ENCODE measurements at places on chromosomes 6 and 20.

- DNase-seq: no peak
Observed at GRCh38 chr6:33595001-33595846, 15.1 kb upstream of the BAK1 start.

- DNase-seq: peak; percentile 62
Observed at GRCh38 chr6:36033935-36034334, 6.3 kb downstream of the MAPK14 start.

GRCh38 chr6:117555882-117556498 is 46.3 kb downstream of the GOPC start:
- DNase-seq: peak; percentile 69

DNA sequence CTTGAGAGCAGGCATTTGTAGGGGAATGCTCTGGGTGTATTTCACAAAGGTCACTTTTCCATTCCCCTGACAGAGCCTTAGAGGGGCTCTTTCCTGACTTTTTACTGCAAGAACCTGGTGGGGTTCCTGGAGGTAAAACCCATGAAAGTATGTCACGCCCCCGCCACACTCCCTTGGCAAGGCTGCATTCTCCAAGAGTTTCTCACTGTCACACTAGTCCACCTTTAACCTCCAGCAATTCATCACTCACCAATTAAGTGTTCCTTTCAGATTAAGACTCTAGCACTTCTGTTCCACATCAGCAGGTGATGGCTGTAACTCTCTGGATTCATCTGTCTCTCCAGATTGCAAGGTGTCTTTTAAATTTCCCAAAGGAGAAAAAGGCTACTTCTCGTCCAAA is 32.7 kb upstream of the NKX2-4 start:
- DNase-seq: no peak

- no peak for DNase-seq
Observed at GRCh38 chr6:150196942-150197745, 54.3 kb downstream of the PPP1R14C start.

- DNase-seq: peak; percentile 67
Observed at GRCh38 chr6:109595998-109596397, 95.0 kb downstream of the AK9 start.

DNA sequence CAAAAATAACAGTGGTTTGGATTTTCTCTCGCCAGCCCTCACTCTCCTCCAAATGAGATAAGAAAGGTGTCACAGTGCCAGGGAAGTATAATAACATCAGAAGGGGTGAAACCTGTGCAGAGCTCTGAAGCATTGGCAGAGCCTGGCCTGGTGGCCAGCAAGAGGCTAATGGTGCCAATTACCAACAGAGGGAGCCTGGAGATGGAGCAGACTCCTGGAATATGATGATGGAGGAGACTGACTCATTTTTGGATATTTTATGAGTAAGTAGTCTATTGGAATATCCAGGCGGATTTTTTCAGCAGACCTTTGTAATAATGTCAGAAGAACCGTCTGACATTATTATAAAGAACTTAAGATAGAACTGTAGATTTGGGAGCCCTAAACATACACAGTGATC is 442.6 kb upstream of the MARCKS start:
- DNase-seq: peak; percentile 15

GRCh38 chr6:137661601-137662000 is 167.4 kb upstream of the OLIG3 start:
- peak; percentile 57 for DNase-seq

- DNase-seq: no peak
Observed at GRCh38 chr6:100152201-100152600, 158.2 kb upstream of the MCHR2 start.

DNA sequence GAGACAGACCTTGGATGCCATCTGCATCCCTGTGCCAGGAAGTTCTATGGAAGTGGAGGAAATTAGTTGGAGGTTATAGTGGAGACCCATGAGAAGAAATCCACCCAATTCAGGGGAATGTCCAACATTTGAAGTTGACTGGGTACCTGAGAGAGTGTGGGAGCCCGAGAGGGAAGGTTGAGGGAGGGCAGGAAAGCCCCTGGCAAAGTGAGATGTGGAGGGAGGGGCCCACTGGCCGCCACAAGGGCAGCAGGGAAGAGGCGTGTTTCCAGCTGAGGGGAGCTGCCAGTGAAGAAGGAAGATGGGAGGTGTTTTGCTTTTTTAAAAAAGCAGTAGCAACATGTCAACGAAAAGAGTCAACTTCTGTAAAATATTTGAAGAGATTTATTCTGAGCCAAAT is 16.3 kb upstream of the SERPINB9 start:
- no peak for DNase-seq

DNA sequence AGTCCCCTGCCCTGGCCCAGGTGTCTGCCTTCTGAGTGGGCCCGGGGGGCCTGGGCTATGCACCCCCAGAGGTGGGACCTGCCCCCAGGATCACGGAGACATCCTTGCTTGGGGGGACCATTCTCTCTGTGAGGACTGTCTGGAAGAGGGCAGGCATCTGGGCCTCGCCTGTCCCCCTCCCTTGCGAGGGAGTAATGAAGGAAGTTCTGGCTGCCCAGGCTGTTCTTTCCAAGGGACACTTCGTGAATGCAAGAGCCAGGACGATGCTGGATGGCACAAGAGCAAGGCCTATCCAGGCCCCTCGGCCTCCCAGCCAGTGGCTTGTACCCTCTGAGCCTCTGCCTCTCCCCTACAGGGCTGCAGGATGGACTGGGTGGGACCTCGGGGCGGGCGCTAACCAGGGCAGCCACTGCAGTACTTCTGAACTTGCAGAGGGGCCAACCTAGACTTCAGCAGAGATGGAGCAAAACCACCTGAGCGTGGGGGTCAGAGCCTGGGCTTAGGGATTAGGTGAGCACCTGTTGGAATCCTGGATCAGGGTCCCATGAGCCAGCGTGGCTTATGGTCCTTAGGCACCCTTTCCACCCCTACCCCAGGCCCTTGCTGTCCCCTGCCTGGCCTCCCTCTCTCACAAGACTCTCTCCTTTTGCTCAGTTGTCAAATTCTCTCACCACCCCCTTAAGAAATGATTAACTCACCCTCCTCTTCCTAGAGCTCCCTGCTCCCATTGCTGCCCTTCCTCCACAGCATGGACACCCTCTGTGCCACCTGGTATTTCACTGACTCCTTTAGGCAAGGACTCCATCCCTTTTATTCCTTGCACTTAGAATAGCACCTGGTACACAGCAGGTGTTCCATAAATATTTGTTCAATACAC is 53.2 kb downstream of the CTCFL start:
- no peak for DNase-seq

- DNase-seq: no peak
Observed at GRCh38 chr6:110646419-110646698, 168.9 kb downstream of the CDK19 start.

DNA sequence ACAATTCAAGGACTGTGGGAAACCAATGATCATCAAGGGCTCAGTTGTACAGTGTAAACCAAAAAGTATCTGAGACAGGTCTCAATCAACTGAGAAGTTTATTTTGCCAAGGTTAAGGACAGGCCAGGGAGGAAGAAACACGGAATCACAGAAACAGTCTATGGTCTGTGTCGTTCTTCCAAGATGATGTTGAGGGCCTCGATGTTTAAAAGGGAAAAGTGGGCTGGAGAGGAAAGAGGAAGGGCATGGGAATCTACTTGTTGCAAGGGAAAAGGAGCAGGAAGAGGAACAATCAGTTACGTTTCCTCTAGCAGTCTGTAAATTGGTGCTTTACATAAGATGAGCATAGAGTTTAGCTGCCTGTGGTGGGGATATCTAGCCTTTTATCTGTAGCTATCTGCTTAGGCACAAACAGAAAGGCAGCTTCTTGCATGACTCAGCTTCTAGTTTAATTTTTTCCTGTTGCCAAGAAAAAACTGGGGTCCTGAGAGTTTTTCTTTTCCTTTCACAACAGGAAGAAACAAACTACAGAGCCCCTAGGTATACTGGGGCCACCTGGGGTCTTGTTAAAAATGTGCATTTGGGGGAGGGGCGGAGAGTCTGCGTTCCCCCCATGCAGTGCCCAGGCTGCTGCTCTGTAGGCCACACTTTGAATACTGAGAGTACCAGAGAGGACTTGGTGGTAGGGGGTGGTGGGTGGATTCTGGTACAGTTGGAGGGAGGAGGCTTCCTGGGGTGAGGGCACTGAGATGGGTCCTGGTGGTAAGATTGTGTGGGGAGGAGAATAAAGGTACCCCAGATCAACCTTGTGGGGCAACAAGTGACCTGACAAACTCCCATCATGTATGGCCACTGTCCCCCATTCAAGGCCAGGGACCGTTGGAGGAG is 35.3 kb upstream of the EZR start:
- peak; percentile 90 for DNase-seq

GRCh38 chr6:2881423-2881822 is 21.7 kb downstream of the SERPINB9 start:
- no peak for DNase-seq

- no peak for DNase-seq
Observed at GRCh38 chr6:25137916-25138232, 141.3 kb upstream of the CARMIL1 start.

DNA sequence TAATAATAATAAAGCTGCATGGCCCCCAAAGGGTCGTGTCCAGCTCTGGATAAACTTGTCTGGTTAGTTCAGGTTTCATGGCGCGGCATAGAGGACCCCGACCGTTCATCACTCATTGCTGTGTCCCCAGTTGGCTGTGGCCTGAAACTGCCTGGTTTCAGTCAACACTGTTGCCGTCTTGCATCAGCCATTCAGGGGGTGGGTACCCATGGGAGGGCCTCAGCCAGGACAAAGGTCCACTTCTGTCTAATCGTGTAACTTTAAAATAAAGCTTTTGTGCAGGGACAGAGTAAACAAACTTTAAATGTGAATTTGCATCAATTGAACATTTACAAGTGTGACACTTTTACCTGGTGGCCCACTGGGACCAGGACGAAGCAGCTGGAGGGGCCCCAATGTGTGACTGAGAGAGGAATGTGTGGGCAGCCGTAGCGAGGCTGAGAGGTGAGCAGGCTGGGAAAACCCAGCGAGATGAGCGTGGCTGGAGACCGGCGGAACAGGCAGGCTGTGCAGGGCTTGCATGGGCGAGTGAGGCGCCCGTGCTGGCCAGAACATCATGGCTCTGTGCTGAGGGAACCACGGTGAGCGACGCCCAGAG is 22.3 kb upstream of the UNC93A start:
- DNase-seq: no peak

- no peak for DNase-seq
Observed at GRCh38 chr6:99711925-99712324, 105.3 kb downstream of the PRDM13 start.

GRCh38 chr6:98833057-98833306 is 1.4 kb upstream of the POU3F2 start:
- no peak for DNase-seq

DNA sequence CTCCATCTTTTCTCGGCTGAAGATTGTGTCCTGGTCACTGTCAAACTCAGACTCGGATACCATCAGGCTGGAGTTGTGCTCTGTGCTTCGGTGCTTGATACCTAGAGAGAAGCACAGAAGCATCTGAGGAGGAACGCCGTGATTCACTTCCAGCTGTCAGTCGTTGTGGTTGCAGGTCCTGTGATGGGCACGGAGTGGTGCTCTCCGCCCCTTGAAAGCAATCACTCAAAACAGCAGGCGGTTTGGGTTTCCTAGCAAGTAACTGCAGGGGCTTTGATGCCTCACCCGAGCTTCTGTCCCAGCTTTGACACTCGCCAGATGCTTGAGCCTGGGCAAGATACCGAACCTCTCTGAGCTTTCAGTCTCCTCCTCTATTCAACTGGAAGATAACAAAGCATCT is 52.5 kb downstream of the ALDH5A1 start:
- DNase-seq: peak; percentile 19

GRCh38 chr6:90328004-90328403 is 31.4 kb upstream of the BACH2 start:
- no peak for DNase-seq

DNA sequence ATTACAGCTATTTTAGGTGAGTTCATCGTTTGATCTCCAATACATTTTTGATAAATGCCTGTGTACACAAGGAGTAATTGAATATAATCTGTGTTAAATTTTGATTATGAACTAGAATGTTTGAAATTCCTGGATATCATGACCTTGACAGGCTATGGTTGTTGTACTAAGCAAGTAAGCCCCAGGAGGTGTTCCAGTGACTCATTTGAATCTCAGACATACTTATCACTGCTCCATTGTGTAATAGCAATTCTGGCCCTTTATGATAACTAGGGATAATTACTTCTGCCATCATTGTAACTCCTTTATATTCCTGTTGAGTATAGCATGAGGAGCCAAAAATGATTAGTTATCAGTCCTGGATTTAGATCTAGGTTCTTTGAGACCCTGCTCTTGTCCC is 1424.6 kb upstream of the ADGRB3 start:
- DNase-seq: no peak

DNA sequence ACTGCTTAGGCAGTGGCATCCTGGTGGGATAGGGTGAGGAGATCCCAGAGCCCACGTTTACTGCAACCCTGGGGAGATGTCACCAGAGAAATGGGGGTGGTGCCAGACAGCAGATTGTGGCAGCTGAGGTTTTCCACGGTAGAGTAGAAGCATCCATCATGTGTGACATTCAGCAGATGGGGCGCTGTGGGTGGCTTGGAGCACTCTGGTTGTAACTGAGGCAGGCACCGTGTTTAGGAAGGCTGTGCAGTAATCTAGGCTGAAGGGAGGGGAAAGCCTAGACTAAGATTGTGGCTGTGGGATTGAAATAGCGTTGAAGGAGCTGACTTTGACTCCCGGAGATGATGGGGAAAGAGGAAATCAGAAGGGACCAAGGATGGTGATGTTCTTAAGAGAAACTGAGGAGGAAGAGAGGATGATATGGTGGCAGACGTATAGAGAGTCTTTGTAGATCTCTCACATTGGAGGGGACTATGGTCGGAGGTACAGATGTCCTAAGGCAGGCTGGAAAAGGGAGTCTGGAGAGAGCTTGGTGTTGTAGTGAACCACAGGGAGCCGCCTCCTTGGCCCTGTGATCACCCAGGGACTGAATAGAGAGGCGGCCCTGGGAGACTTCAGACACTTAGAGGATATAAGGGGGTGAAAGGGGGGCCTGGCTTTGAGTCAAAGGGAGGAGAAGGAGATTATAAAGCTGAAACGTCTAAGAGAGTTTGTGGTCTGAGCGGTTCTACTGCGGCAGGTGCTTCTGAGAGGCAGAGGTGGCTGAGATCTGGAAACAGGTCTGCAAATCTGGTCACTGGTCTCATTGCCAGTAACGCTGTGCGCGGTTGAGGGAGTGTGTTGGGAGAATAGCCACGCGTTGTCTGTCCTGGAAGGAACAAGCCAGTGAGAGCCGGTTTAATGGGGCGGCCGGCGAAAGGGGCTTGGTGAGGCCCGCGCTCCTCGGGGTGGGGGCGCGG is 792 bp upstream of the MICA start:
- peak; percentile 45 for DNase-seq

- no peak for DNase-seq
Observed at GRCh38 chr6:23823421-23823820, 302.6 kb upstream of the NRSN1 start.

- DNase-seq: no peak
Observed at GRCh38 chr20:5393218-5393870, 76.6 kb upstream of the PROKR2 start.

DNA sequence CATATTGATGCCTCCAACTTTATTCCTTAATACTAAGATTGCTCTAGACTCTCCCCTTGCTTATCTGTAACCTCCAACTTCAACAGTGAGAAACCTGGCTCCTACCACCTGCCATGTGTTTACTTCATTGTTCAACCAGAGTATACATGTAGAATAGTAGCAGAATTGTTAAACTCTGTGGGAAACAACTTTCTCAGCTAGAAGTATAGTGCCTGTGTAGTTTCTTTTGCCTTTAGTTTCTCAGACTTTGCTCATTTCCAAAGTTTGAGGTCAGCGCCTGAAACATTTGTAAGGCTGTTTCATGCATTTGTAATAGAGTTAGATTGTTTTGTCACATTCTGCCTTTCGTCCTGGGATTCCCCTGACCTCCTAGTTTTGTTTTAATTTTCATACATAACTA is 34.9 kb upstream of the HECA start:
- no peak for DNase-seq
